Neural progenitor cell (in vitro differentiated cells): ENCODE measurements at places on chromosomes 1 and 21. TPM values are rescaled to one million over a fixed set of nuclear protein-coding genes. Genes with fewer than 3 reads are reported as not detected.

DNA sequence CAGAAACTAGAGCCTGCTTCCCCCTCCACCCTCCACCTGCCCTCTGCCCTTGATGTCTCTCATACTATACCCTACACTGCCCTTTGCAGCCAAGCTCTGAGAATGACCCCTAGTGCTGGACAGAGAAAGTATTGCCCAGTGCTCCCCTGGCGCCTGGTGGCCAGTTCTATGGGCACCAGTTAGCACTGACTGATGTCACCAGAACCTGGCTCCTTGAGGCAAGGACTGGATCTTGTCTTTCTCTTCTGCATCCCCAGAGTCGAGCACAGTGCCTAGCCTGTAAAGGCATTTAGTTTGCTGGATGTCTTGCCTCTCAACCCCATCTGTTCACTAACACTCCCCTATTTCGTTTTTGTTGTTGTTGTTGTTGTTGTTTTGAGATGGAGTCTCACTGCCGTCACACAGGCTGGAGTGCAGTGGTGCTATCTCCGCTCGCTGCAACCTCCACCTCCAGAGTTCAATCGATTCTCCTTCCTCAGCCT, 5.9 kb downstream of the PHLDA3 start:
- no peaks in the 10 kb centered on the region for H3K36me3 ChIP-seq
- no peak overlapping the region for H3K4me3 ChIP-seq
- DNase-seq: peak; percentile 37
- peaks cover 5% of the 10 kb centered on the region for H3K27me3 ChIP-seq
- H3K27ac ChIP-seq: no peak overlapping the region
- peaks cover 3% of the 10 kb centered on the region for H3K4me1 ChIP-seq

GRCh38 chr1:14292520-14292919, 306.0 kb upstream of the KAZN start:
- no peaks in the 10 kb centered on the region for H3K36me3 ChIP-seq
- H3K27me3 ChIP-seq: no peaks in the 10 kb centered on the region
- no peak for DNase-seq
- H3K27ac ChIP-seq: no peak overlapping the region

DNA sequence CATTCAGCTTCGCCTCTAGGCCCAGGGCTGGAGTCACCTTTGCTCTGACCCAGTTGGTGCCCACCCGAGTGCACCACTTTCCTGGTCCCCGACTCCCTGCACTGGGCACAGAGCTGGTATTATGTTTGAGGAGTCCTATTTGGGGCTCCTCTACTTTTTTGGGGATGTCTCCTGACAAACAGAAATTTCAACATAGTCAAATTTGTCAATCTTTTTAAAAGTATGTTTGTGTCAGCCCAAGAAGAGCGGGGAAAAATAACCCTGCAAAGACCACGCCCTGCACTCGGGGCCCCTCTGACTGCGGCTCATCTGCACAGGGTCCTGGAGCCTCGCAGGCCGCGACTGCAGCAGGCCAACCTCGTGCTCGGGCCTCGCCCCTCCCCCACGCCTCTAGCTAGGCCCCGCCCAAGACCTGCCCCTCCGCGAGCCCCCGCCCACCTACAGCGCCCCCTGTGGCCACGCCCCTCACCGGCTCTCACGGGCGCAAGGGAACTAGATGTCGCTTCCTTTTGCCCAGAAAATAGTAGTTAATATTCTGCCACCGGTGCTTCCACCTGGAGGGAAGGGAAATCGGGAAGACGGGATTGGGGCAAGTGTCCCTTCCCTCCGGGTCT, 11.4 kb downstream of the FAM229A start:
- peaks cover 16% of the 10 kb centered on the region for H3K4me1 ChIP-seq
- peak; percentile 87 for DNase-seq
- H3K27ac ChIP-seq: no peak overlapping the region
- peak overlapping the region; percentile 85 for H3K4me3 ChIP-seq
- H3K27me3 ChIP-seq: peaks cover 19% of the 10 kb centered on the region
- no peaks in the 10 kb centered on the region for H3K36me3 ChIP-seq

GRCh38 chr1:54842963-54843362, 41.8 kb upstream of the TTC22 start:
- no peak overlapping the region for H3K4me3 ChIP-seq
- no peak for DNase-seq
- no peaks in the 10 kb centered on the region for H3K4me1 ChIP-seq
- no peak overlapping the region for H3K27ac ChIP-seq
- H3K36me3 ChIP-seq: no peaks in the 10 kb centered on the region

DNA sequence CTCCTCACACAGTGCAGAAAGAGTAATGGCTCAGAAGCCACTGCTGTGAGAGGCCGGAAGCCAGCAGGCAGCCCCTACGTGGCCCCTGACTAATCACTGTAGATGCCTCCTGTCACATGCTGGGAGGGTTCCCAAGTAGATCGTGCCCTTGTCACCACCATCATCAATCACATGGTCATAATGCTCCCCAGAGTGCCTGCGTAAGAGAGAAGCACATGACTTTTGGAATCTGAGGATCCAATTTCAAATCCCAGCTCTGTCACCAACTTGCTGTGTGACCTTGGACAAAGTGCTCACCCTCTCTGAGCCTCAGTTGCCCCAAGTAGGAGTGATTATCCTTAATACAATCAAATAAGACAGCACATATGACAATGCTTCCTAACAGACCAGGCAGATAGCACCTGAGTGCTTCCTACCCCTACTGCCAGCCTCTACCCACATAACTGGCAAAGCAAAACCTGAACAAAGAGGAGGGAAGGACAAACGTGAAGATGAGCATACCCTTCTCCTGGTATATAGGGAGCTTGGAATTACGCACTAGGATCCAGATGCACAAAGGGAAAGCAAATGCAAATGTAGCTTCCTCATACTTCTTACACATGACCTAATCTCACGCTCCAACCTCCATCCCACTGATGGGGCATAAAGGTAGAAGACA, 65.7 kb downstream of the SDC3 start:
- no peak overlapping the region for H3K27ac ChIP-seq
- no peak for DNase-seq
- H3K4me1 ChIP-seq: peaks cover 63% of the 10 kb centered on the region
- no peak overlapping the region for H3K4me3 ChIP-seq
- H3K27me3 ChIP-seq: peaks cover 2% of the 10 kb centered on the region

GRCh38 chr21:25558123-25558522, 49.2 kb downstream of the MRPL39 start:
- DNase-seq: no peak
- H3K4me1 ChIP-seq: no peaks in the 10 kb centered on the region
- no peak overlapping the region for H3K4me3 ChIP-seq
- peaks cover 28% of the 10 kb centered on the region for H3K27me3 ChIP-seq
- H3K27ac ChIP-seq: no peak overlapping the region
- no peaks in the 10 kb centered on the region for H3K36me3 ChIP-seq

GRCh38 chr1:99171184-99171813, 93.0 kb upstream of the PLPPR4 start:
- DNase-seq: peak; percentile 24
- H3K4me3 ChIP-seq: no peak overlapping the region

DNA sequence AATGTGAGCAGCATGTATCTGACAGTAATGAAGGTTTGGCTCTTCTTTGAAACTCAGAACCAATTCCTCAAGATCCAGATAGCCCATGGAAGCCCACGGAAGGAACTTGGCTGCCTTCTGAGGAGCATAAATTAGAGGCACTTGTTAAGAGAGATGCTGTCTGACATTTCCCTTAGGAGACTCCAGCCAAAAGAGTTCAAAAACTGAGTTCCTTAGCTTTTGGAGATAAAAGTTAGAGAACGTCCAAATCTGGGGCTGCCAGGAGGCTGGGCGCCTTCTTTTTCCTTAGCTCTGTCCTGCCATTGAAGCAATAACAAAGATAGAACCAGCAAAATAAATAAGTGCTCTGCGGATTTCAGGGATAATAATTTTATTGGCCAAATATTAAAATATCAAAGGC, 439.6 kb upstream of the USP24 start:
- H3K4me3 ChIP-seq: no peak overlapping the region
- no peak overlapping the region for H3K27ac ChIP-seq
- H3K27me3 ChIP-seq: no peaks in the 10 kb centered on the region
- no peaks in the 10 kb centered on the region for H3K36me3 ChIP-seq
- no peaks in the 10 kb centered on the region for H3K4me1 ChIP-seq

Gene IVL
- total RNA-seq: not detected in 2 replicates

Gene UBL4B
- not detected in 2 replicates for total RNA-seq

Gene AIM2
- total RNA-seq: 2.9 and 3.4 TPM in 2 replicates

Gene ZNF695
- total RNA-seq: 27.6 and 34.6 TPM in 2 replicates

Gene TIE1
- total RNA-seq: 0.21 and 0.25 TPM in 2 replicates

Gene COL9A2
- 3.7 and 14.8 TPM in 2 replicates for total RNA-seq
